ENCODE measurements at places on chromosomes 5 and 9.

DNA sequence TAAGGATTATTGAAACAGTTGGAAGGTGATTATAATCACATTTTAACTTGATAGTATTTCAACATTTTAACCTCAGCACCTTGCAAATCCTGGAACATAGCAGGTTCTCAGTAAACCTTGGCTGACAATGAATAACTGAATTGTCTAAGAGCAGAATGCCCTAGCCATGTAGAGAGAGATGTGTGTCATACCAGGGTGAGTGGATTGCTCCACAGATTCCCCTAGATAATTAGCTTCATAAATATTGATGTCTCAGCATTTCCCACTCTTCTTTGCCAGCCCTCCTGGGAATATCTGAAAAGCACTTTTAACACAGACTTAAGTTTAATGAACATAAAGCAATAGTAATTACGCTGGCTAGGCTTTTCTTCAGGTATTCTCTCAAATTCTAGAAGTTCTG lies 363.5 kb downstream of the MAN2A1 start:
- no peak for DNase-seq

GRCh38 chr9:114350636-114351401 lies 21.1 kb downstream of the ORM2 start:
- DNase-seq = no peak

GRCh38 chr5:172455511-172456061 lies 1.3 kb upstream of the SH3PXD2B start:
- no peak for DNase-seq

- DNase-seq = no peak
Observed at GRCh38 chr9:114394523-114395333, 6.9 kb upstream of the AKNA start.

- no peak for DNase-seq
Observed at GRCh38 chr9:71518045-71518827, 250.1 kb downstream of the CEMIP2 start.

- no peak for DNase-seq
Observed at GRCh38 chr5:28012538-28012937, 974.2 kb upstream of the CDH9 start.

- no peak for DNase-seq
Observed at GRCh38 chr9:8719833-8720486, 920.4 kb upstream of the DMAC1 start.

GRCh38 chr5:141940695-141941271 lies 17.1 kb downstream of the DELE1 start:
- DNase-seq = no peak

GRCh38 chr9:119175581-119175980 lies 193.7 kb downstream of the BRINP1 start:
- no peak for DNase-seq

GRCh38 chr5:139271201-139272027 lies 22.1 kb upstream of the MATR3 start:
- DNase-seq = no peak

- DNase-seq = no peak
Observed at GRCh38 chr5:107806271-107806670, 135.5 kb upstream of the EFNA5 start.

DNA sequence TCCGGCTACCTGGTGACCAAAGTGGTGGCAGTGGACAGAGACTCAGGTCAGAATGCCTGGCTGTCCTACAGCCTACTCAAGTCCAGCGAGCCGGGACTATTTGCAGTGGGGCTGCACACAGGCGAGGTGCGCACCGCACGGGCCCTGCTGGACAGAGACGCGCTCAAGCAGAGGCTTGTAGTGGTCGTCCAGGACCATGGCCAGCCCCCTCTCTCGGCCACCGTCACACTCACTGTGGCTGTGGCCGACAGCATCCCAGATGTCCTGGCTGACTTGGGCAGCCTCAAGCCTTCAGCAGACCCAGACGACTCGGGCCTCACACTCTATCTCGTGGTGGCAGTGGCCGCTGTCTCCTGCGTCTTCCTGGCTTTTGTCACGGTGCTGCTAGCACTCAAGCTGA lies 2.1 kb downstream of the PCDHGA4 start:
- no peak for DNase-seq

GRCh38 chr9:132986640-132987620 lies 8.4 kb downstream of the GFI1B start:
- no peak for DNase-seq

- no peak for DNase-seq
Observed at GRCh38 chr9:123771690-123772089, 158.2 kb downstream of the DENND1A start.

GRCh38 chr5:35338157-35338453 lies 107.8 kb upstream of the PRLR start:
- no peak for DNase-seq

GRCh38 chr5:149630337-149630736 lies 49.0 kb downstream of the ARHGEF37 start:
- no peak for DNase-seq

DNA sequence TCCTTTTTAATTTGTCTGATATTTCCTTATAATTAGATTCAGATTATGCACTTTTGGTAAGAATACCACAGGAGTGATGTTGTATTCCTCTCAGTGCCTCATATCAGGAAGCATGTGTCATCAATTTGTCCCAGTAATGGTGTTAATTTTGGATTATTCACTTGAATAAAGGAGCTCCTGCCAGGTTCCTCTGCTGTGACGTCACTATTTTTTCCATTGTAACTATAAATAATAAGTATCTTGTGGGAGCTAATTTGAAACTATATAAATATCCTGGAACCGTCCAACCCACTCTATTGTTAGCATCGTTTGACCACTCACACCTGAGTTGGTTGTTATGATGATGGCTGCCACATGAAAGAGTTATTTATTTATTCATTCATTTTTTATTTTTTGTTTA lies 107.9 kb downstream of the INVS start:
- no peak for DNase-seq

GRCh38 chr5:9447691-9448090 lies 98.2 kb downstream of the SEMA5A start:
- no peak for DNase-seq

DNA sequence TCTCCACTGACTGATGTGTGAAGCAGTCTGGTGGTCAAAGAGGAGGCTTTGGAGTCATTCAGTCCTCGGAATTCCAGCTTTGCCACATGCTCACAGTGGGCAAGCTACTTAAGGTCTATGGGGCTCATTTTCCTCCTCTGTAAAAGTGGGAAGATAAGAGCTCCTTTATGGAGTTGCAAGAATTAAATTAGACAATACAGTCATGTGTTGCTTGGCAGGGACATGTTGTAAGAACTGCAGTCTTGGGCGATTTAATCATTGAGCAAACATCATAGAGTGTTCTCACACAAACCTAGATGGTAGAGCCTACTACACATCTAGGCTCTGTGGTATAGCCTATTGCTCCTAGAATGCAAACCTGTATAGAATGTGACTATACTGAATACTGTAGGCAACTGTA lies 253.9 kb downstream of the SH3GL2 start:
- no peak for DNase-seq

DNA sequence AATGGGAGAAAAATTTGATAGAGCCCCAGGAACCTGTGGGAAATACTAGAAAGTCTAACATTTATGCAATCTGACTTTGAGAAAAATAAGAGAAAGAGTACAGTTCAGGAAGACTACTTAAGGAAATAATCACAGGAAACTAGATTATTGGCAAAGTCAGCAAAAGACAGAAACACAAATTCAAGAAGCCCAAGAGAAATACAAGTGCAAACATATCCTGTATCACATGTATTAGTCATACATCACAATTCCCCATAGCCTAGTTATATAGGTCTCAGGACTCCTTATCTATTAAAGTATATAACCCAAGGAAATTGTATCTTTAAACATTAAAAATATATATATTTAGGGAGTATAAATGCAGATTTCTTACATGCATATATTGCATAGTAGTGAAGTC lies 100.8 kb downstream of the HOMER1 start:
- DNase-seq = no peak

GRCh38 chr9:81595887-81596543 lies 93.3 kb downstream of the TLE1 start:
- no peak for DNase-seq

- DNase-seq = no peak
Observed at GRCh38 chr9:126894052-126894603, 20.5 kb upstream of the RALGPS1 start.

GRCh38 chr5:63323926-63324325 lies 638.3 kb downstream of the HTR1A start:
- DNase-seq = no peak

DNA sequence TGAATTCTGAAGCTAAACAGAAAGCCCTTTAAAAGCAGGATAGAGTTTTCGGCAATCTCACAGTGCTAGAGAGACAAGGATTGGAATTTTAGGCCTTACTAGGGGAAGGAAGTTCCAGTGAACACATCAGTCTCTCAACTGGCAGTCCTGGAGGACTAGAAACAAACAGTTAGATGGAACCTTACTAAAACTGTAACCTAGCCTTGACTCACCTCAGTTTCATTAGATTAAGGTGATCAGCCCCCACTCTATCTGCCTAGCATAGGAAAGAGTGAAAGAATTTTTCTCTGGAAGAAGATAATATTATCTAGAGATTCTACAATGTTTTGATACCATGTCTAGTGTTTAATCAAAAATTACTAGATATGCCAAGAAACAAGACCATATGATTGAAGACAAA lies 25.8 kb upstream of the SMIM23 start:
- no peak for DNase-seq

GRCh38 chr5:5418764-5419163 lies 3.7 kb upstream of the ICE1 start:
- DNase-seq = no peak

GRCh38 chr9:89591274-89592212 lies 13.3 kb upstream of the GADD45G start:
- DNase-seq = no peak

DNA sequence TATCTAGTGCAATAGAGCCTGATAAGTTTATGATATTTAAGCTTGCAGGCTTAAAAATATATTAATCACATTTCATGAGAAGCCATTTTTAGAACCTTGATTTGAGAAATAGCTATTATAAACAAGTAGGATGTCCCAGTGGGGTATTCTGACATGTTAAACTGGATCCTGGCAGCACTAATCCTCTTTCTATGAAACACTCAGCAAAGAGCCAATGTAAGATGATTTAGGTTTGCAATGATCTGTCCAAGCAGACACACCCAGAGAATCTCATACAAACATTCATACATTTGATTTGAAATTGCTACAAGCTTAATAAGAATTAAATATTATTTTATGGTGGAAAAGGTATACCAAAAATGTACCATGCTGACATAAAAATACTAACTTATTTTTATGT lies 86.5 kb downstream of the ERP44 start:
- DNase-seq = no peak

DNA sequence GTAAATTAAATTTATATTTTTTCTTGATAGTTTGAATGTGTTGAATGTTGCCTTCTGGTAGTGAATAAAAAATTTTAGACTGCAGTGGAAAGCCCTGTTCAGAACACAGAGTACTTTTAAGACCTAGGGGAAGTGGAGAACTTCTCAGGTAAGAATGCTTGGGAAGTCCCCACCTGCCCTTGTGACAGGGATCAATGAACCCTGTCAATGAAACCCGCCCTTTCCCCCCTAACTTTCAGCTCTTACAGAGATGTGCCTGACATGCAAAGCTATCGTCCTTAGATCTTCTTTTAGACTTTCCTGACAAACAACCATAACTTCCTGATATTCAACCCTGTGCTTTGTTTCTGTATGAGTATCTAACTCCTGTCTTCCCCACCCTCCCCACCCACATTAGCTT lies 562.7 kb downstream of the TLE4 start:
- DNase-seq = no peak
